ENCODE measurements at places on chromosomes 3 and 15.

- no peak for DNase-seq
Observed at GRCh38 chr3:138846262-138846791, 11.6 kb upstream of the PIK3CB start.

GRCh38 chr15:54990793-54991192 lies 205.9 kb downstream of the RSL24D1 start:
- DNase-seq, result no peak

- no peak for DNase-seq
Observed at GRCh38 chr15:33114374-33114717, 80.2 kb downstream of the FMN1 start.

GRCh38 chr15:37079726-37080125 lies 20.6 kb downstream of the MEIS2 start:
- DNase-seq, result no peak

DNA sequence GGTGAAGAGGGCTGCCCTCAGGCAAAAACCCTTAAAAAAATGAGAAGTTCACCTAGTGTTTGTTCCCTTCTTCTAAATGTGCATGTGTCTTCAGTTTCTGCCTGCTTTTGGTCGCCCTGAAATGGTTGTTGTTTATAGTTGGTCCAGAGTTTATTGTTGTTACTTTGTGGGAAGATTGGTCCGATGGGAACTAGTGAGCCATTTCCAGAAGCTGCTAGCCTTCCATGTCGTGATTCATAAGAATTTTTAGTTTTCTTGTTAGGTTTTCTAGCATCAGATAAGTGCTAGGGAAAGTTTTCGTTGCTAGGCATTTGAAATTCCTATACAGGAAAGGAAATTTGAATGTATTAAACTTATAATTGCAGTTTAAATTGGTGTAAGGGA lies 33.7 kb downstream of the IFT122 start:
- no peak for DNase-seq

DNA sequence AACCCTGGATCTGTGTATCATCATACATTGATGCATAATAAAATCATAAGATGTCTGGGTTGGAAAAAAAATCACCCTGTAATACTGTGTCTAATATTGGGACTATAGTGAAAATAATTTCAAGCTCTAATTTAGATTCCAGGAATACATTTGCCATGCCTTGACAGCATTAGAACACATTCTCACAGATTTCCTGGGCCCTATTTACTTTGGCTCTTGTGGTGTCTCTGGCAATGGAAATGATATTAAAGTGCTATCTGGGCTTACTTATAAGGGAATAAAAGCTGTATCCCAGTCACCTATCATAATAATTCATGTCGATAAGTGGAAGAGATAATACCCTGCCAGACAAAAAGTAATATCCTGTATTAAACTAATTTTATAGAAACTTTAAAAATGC lies 472.0 kb downstream of the ZPLD1 start:
- no peak for DNase-seq

DNA sequence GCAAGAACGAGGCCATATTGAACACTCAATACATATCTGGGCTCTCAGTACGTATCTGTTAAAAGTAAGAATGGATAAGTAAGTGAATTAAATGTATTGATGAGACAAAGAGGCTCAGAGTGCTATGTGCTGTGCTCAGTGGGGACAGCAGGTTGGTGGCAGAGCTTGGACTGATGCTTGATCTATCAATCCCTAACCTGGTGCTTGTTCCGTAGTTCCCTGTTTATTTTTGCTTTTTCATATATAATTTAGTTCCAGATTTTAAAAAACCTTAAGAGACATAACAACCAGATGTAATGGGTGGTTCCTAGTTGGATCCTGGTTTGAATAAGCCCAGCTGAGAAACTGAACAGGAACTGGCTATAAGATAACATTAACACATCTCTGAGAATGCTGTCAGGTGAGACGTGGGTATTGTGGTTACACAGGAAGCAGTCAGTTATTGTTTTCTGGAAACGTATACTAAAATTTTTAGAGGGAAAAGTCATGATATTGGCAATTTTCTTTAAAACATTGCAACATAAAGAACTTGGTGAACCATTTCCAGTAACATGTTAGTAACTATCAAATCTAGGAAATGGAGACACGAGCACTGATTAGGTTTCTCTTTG lies 120.5 kb downstream of the FOXB1 start:
- DNase-seq, result no peak

DNA sequence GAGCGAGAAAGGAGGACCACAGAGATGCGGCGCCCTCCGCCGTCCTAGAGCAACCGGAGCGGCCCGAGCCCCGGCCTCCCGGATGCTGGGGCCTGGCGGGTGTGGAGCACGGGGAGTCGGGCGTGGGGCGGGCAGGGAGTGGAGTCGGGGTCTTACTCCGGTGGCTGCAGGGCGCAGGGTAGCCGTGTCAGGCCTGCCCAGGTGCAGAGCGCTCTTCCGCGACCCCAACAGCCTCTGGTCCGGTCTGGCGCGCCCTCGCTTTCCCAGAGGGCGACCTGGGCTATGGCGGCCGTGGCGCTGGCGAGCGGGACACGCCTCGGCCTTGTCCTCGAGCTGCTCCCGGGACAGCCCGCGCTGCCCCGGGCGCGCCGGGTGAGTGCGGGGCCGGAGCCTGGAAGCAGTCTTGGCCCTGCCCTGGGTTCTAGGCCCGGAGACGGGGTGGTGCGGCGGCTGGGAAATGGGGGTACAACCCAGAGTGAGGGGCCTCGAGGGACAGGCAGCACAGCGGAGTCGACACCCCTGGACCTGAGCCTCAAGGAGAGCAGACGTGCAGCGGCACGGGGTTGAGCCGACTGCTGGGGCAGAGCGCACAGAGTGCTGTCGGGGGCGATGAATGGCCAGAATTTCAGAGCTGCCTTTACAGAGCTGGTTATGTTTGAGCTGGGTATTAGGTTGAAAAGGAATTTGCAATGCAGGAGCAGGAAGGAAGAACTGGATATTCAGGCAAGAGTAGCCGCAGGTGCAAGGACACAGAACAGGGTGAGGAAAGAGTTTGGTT lies at the start of gene ZNF662:
Gene ZNF662, plus strand, starts transcription at position 73 of the 778 bp plus-strand sequence. CDS start 1,973 bp downstream, outside the sequence.
- no peak for DNase-seq

DNA sequence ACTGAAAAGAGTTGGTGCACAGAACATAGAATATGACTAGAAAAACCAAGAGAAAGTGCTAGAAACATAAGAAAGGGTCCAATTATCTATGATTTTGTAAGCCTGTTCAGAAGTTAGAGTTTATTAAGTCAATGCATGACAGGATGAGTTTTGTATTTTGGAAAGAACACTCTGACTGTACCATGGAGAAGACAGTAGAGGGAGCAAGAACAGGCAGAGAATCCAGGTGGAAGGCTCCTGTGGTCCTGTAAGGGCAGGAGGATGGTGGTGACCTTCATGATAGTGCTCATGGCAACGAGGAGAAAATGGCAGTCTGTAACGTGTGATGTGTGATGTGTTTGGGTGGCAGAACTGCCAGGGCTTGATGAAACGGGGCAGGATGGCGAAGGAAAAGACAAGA lies 249.1 kb downstream of the CTNNB1 start:
- DNase-seq, result no peak
